Left lobe of liver (tissue), 2 donors: ENCODE measurements at places on chromosomes 3 and 15.
A peak's percentile ranks its signal among the peaks of the same experiment; 100 is the strongest.

DNA sequence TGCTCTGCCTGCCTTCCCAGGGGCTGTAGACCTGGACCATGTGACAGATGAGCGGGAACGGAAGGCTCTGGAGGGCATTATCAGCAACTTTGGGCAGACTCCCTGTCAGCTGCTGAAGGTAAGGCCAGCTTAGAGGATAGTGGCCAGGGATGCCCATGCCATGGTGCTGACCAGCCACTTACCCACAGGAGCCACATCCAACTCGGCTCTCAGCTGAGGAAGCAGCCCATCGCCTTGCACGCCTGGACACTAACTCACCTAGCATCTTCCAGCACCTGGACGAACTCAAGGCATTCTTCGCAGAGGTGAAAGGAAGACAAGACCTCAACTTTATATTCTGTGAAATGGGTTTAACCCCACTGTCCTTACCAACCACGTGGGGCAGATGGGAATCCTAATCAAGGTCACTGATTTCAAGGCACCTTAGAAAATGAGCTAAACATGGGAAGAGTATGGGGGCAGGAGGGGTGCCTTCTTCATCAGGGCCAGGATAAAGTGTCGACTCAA is 26.7 kb downstream of the NBEAL2 start:
- DNase-seq, result peak; percentile 12

GRCh38 chr3:42179110-42179725 is 86.8 kb downstream of the CCK start:
- peak; percentile 64 for DNase-seq

GRCh38 chr3:123300583-123300982 is 98.8 kb downstream of the SEC22A start:
- DNase-seq, result no peak

DNA sequence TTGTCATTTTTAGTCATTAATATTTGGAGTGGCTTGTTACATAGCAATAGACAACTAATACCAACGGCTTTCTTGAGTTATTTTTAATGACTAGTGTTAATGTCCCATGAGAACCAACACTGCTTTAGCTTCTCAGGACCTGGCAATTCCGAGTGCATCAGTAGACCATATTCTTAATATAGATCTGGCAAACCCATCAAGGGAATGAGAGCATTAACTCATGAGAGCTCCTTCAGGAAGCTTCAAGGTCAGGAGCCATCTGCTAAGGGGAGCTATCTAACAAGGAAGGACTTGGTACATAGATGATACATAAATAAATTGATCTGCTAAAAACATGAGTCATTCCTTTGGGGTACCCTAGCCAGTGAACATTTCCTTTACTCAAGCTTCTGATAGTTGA is 122.6 kb upstream of the EPHA3 start:
- DNase-seq, result no peak

DNA sequence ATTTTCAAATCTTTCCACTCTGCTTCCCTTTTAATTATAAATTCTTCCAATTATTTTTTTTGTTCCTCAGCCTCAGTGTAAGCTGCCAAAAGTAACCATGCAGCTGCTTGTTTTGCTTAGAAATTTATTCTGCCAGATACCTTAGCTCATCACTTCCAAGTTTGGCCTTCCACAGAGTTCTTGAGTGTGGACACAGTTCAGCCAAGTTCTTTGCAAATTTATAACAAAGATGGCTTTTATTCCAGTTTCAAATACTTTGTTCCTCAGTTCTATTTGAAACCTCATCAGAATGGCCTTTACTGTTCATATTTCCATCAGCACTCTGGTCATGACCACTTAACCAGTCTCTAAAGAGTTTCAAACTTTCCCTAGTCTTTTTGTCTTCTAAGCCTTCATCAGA is 10.3 kb downstream of the RTP1 start:
- DNase-seq, result no peak

GRCh38 chr15:51580982-51581381 is 41.6 kb downstream of the DMXL2 start:
- DNase-seq, result no peak

- DNase-seq, result no peak
Observed at GRCh38 chr3:31285833-31286486, 246.8 kb upstream of the STT3B start.

DNA sequence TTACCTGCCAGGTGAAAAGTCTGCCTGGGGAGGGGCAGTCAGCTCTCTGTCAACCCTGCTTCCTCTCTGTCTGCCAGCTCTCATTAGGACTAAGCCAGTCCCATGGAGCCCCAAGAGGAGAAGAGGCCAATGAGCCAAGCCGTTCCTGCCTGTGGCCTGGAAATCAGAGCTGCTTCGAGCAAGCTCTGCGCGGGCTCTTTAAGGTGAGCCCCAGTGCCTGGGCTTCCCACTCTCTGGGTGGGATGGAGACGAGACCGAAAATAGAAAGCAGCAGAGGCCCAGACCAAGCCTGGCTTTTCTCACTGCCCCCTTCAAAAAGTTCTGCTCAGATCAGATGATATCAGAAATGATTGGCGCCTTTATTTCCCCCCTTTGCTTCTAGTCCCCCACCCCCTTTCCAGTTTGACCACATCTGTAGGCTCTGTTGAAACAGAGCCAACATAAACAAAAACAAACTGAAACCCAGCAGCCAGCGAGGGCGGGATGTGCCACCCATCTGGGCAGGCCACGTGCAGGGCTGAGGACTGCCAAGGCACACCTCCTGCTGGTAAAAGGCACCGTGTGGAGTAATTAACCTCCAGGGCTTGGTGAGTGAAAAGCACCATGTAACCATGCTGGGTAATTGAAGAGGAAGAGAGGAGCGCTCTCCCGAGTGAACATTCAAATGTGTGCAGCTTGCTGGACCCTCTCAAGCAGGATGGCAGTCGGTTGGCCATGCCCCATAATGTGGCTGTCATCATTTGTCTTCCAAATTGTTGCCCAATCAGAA is 471.0 kb upstream of the PROK2 start:
- DNase-seq, result peak; percentile 79

DNA sequence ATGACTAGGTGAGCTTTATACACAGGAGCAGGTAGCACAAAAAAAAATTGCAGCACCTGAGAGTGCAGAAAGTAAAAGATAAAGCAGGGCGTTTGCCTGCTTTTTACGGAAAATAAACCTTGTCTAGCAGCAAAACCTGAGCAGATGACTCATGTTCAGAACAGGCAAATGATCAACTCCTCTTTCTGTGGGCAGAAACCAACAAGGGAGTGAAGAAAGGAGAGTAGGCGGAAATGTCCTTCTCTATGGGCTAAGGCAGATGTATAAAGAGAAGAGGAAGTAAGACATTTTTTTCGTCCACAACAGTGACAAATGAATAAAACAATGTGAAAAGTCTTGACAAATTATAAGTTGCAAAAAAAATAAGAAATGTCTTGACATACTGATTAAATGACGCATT is 24.5 kb upstream of the GMNC start:
- DNase-seq, result no peak
